ENCODE measurements at places on chromosomes 7 and 10.

- DNase-seq, result peak; percentile 93
Observed at GRCh38 chr10:119191881-119192280, 13.3 kb upstream of the PRDX3 start.

DNA sequence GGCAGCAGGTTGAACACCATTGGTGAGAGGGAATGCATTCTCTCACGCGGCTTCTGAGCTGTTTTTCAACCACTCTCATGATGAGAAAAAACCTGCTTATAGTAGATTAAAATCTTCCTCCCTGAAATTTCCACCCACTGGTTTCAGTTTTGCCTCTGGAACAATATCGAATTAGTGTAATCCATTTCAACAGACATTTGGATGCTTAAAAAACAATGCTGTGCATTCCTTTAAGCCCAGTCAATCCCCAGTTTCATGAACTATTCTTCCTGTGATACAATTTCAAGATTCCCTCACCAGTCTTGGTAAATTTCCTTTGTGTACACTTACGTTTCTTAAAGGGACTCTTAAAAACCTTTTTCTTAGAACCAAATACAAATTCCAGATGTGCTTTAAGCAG is 89.6 kb downstream of the ITIH5 start:
- DNase-seq, result no peak

GRCh38 chr10:17428351-17429097 is 25.9 kb downstream of the ST8SIA6 start:
- no peak for DNase-seq

DNA sequence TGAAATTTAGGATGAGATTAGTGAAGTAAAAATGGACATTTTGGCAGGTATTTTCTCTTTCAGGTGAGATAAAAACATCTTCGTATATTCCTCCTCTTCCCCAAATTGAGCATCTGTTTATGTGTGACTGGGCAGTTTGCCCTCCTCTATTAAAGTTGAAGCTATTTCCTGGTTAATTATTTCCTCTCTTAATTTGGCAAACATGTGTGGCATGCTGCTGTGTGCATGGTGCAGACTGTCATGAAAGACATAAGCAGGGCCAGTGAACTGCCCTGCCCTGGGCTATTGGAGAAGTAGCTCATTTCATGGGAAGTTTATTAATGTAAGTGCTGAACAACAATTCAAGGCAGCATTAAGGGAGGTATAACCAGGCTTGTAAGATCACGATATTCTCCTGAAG is 52.6 kb downstream of the EVX1 start:
- no peak for DNase-seq

- peak; percentile 7 for DNase-seq
Observed at GRCh38 chr10:91220954-91221675, 652 bp downstream of the PCGF5 start.

- DNase-seq, result peak; percentile 27
Observed at GRCh38 chr10:65570143-65571010, 1355.5 kb upstream of the LRRTM3 start.

DNA sequence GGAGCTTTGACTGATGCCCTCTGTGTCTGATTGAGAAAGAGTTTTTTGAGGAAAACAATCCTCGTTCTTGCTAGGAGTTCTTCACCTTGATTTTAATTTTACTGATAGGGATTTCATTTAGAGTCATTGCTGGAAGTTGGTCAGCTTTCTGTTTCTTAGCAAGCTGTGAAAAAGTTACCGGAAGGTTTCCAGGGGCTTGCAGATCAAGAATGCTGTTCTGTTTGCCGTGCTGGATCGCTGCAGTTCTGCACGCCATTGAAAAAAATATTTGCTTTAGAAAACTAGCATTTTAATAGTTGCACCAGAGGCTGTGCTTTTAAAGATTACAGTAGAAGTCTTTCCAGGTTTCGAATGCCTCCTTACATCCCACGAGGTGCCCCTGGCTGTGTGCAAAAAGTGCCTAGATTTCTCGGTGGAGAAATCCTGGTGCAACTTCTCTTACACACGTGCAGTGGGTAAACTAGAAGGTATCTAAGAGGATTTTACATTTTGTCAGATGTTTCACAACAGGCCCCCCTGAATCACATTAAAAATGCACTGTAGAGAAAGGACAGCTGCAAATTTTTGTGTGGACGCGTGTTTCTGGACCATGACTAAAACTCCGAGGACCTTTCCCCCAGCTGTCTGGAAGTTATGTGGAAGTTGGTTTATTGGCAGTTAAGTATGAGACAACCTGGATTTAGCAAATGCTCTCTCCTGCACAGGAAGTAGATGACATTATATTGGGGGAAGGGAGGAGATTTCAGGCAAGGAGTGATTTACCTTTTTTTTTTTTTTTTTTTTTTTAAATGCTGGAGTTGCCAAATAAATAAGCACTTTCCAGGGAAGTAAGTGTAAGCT is 5.8 kb downstream of the TCF7L2 start:
- no peak for DNase-seq

DNA sequence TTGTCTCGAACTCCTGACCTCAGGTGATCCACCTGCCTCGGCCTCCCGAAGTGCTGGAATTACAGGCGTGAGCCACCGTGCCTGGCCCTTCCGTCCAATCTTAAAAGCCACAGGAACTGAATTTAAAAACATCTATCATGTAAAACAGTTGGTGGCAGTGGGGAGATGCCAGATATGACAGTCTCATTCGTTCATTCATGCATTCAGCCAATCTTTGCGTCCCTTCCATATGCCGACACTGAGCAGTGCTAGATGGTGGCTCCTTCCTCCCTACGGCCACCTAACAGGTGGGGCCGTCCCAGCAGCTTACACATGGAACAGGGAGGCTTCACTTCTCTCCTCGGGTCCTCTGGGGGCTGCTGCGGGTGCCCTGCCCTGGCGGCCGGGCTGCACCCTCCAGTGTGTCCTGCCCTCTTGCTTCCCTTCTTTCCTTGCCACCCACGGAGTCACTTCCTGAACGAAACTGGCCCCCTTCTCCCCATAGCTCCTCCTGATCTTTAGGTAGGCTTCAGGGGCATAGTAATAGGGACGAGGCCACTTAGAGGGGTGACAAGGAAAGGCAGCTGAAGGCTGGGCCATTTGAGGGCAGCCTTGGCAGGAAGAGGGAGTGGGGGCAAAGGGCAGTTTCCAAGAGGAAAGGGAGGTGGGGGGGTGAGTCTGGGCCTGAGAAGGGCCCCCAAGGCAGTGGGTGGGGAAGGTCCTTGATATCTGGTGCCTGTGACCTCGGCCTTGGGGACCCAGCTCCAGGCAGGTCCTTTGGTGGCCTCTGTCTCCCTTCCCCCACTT is 53.8 kb downstream of the PROSER2 start:
- DNase-seq, result no peak

- DNase-seq, result no peak
Observed at GRCh38 chr10:99537989-99538917, 5.5 kb downstream of the NKX2-3 start.

- no peak for DNase-seq
Observed at GRCh38 chr7:154896076-154896475, 106.8 kb downstream of the PAXIP1 start.

DNA sequence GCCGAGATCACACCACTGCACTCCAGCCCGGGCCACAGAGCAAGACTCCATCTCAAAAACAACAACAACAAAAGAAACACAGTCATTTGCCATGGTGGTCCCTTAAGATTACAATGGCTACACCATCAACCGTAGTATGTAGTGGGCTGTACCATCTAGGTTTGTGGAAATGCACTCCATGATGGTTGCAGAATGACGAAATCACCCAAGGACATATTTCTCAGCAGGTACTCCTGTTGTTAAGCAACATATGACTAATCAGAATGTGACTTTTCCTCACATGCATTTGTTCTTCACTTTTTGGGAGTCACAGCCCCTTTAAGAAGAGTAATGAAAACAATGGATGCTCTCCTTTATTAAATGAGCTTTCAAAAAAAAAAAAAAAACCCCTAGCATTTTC is 11.0 kb downstream of the SVIL start:
- DNase-seq, result peak; percentile 74

- DNase-seq, result no peak
Observed at GRCh38 chr10:128043259-128044045, 82.8 kb downstream of the MKI67 start.

GRCh38 chr10:122379041-122379440 is 4.5 kb downstream of the PLEKHA1 start:
- no peak for DNase-seq

DNA sequence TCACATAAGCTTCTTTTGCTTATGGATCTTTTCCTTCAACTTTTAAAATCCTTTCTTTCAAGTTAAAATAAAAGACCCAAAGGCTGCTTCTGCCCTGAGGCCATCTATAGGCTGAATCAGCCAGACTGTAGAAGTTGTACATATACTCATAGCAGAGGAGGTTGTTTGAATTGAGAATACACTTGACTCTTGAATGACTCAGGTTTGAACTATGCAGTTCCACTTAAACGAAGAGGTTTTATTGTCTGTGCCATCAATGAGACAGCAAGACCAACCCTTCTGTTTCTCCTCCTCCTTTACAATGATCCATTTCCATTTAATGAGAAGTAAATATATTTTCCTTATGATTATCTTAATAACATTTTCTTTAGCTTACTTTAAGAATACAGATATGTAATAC is 5.8 kb downstream of the ZNF365 start:
- DNase-seq, result peak; percentile 98

DNA sequence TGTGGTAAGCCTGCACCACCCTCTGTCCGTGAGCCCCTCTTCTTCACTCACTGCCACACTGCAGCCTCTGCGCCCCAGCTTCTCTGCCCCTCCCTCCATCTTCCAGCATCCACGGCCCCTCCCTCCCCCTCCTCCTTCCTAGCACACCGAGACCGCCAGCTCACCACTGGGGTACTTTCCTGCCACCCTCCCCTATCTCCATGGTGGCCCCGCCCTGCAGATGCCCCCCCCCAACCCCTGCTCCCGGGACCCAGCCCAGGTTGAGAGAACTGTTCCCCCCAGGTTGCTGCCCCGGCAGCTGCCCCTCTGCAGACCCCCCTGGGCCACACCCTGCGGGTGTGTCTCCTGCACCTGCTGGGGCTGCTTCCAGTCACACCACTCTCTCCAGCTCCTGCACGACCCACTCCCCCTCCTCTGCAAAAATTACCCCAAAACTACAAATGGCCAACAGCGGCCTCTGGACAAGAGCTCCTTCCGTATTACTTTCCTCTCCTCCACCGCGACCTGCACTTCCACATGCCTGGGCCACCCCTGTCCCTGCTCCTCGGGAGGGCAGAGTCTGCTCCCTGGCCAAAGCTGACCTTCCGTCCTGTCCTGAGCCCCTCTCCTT is 209.2 kb upstream of the PPP2R2D start:
- DNase-seq, result no peak

DNA sequence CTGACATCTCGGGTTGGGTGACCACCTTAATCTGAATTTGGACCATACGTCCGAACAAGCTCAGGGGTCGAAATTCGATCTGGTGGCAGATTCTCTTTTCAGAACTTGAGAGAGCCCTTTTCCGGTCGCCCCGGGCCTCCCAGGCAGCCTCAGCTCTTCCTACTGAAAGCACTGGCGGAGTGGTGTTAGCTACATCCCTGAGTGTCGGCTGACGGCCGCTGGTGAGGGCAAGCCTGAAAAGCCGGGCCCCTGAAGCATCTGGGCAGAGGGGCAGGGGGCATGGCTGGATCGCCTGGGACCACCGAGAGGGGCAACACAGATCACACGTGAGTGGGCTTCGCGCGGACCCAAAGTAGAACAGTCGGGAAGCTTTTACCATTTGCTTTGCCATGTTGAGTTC is 116.1 kb downstream of the SMURF1 start:
- no peak for DNase-seq

DNA sequence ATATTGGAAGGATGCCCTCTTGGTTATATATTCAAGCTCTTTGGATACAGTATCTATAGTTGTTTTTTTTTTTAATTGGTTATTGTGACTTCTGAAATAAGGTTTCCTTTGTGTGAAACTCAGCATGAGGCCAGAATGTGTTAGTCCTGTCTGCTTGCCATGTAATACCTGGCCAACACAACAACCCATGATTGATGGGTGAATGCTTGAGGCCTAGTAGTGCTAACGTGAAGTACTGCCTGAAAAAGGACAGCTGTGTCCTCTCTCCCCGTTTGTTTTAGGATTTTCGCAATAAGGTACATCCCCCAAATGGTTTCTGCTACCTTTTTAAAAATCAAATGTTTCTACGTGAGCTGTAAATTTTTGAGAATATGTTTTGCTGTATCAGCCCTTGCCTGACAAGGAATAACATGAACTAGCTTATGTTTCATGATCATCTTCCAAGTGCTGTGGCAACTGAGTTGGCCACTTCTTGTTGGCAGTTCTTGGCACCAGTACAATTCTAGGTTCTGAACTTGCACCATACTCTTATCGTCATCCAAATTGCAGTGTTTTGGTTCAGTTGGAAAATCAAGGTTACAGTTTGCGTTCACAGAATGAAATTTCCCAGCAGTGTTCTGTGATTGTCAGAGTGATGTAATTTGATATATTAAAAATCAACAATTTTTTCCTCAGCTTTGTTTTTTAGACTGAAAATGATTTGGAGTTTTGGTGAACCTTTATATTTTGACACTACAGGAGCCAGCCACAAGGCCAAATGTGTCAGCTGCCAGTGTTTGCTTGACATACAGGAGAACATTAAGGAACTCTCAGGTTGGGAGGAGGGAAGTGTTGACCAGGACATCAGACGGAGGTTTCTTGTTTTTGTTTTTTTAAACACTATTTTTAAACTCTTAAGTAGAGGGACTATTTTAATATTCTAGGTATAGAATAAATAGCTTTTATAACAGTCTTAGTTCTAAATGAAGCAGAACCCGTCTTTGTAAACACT is 13.5 kb upstream of the ASCC1 start:
- no peak for DNase-seq

GRCh38 chr7:132002343-132002968 is 446.0 kb upstream of the PODXL start:
- DNase-seq, result no peak

DNA sequence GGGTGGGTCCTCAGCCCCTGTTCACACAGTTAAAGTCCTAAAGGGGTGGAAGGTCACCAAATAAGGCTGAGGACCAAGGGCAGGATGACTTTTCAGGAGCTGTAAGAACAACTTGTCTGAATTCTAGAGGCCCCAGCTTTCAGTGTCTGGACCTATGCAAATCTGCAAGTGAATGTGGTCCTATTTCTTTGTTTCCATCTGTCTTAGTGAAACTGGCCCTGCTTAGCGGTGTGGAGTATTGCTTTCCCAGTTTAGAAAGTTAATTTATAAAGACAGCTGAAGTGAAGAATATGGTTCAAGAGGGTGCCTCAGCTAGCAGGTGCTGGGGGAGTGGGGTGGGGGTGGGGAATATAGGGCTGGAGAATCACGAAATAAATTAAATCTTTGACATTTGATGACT is 40.1 kb downstream of the HHEX start:
- DNase-seq, result no peak

- no peak for DNase-seq
Observed at GRCh38 chr10:101838416-101838970, 5.1 kb downstream of the KCNIP2 start.

DNA sequence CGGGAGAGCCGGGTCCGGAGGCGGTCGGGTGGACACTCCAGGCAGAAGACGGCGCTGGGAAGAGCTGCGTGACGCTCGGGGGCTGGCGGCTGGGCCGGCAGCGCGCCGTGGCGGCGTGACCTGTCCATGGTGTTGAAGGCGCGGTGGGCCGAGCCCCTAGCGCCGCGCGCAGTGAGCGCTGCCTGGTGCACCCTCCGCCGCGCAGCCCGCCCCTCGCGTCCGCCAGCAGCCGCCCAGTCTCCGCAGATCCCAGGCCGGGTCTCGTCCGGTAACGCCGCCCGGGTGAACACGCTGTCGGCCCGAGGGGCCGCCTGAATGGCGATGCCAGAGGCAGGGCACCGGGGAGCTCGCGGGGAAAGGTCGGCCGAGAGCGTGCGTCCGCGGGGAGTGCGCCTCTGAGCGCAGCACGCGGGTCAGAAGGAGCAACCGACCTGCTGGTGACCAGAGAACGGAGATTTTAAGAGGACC is 657 bp upstream of the TMEM178B start:
- DNase-seq, result peak; percentile 11
